ENCODE measurements at places on chromosomes 2 and 18. TPM values are rescaled to one million over a fixed set of nuclear protein-coding genes. Genes with fewer than 3 reads are reported as not detected.
A peak's percentile ranks its signal among the peaks of the same experiment; 100 is the strongest.

The PJVK gene
- polyA plus RNA-seq, result 11.6 TPM

The MYO1B gene
- 6.9 TPM for polyA plus RNA-seq

The CNDP2 gene
- 52.4 TPM for polyA plus RNA-seq

The SP140L gene
- 22.4 TPM for polyA plus RNA-seq

The UGT1A3 gene
- not detected for polyA plus RNA-seq

The EML6 gene
- polyA plus RNA-seq, result 10.9 TPM

The ACTG2 gene
- polyA plus RNA-seq, result 94.0 TPM

The GKN1 gene
- 2.9 TPM for polyA plus RNA-seq

The OXER1 gene
- 11.2 TPM for polyA plus RNA-seq

The SLC40A1 gene
- 154 TPM for polyA plus RNA-seq

The AMER3 gene
- 1.2 TPM for polyA plus RNA-seq

- no peak for DNase-seq
These were observed 57.2 kb upstream of the SPOPL start for GRCh38 chr2:138444411-138444810.

- DNase-seq, result no peak
These were observed 4.4 kb downstream of the CAPN14 start for GRCh38 chr2:31212659-31213600.

DNA sequence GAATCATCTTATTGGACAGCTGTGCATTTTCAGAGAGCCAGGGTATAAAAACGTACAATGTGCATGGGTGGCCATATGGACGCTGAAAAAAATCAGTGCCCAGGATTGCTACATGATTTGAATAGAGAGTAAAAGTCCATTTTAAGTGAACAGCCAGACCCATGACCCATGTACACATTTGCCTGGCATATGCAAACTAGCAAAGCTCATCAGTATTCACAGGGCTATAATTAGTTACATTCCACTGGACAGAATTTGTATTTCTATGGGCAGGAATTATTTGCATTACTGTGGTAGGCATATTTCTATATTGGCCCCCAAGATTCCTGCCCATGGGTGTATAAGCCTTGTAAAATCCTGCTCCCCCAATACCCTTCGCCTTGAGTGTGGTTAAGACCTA lies 78.8 kb downstream of the PTH2R start:
- DNase-seq, result no peak

- DNase-seq, result no peak
These were observed 9.7 kb upstream of the CIB4 start for GRCh38 chr2:26650713-26651469.

DNA sequence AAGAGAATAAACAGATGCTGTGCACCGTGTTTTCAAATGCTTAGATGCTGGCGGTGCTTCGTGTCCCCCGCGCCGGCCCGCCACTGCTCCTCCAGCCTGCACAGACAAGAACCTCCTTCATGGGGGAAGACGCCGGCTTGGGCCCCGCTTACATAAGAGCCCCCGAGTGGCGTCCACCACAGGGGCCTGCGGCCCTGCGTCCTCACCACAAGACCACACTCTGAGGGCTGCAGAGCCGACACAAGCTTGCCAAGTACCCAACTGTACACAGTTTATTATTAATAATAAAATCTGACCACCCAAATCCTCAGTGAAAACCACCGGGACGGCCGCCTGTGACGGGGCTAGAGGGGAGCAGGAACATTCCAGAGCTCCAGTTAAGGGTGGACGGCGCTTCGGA lies 232.2 kb downstream of the HDAC4 start:
- DNase-seq, result peak; percentile 50

DNA sequence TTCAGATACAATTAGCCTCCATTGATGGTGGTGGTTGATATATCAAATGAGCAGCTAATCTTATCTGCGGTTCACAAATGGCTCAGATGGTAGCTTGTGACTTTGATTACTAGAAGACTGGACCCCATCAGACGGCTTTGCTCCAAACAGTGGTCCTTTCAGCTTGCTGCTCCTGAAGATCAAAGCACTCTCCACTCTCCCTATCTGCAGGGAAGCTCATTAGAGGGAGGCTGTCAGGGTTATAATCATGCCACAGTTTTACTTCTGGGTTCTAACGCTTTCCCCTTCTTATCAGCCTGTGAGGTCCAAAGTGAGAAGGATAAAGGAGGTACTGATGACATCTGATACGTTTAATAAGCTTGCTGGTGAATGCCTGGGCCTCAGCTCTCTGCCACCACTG lies 247.1 kb upstream of the NT5C1B start:
- no peak for DNase-seq

DNA sequence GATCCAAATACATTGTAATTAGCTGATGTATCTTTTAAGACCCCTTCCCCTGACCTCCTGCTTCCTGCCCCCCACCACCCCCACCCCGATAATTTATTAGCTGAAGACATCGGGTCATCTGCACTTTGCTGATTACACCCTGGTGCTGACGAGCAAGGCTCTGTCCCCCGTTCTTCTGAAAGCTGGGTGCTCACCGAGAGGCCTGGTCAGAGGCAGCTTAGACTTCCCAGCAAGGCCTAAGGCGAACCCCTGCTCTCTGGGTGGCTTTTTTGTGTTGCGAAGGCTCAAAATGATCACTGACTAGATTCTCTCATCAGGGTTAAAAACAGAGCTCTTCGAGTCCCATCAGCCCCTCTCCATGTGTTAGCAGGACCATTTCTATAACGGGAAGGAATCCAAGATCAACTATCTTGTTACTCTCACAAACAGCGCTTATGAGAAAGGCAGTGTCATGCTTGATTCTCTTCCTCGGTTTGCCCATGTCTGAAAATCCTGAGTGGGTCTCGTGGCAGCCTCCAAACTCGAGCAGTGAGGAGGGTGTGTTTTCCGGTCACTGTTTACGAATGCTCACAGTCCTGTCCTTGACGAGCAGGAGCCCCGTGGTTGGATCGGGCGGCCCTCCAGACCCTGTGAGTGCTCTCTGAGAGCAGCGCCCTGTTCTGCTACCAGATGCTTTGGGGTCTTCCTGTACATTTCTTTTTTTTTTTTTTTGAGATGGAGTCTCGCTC lies 201.6 kb downstream of the HDAC4 start:
- peak; percentile 80 for DNase-seq

DNA sequence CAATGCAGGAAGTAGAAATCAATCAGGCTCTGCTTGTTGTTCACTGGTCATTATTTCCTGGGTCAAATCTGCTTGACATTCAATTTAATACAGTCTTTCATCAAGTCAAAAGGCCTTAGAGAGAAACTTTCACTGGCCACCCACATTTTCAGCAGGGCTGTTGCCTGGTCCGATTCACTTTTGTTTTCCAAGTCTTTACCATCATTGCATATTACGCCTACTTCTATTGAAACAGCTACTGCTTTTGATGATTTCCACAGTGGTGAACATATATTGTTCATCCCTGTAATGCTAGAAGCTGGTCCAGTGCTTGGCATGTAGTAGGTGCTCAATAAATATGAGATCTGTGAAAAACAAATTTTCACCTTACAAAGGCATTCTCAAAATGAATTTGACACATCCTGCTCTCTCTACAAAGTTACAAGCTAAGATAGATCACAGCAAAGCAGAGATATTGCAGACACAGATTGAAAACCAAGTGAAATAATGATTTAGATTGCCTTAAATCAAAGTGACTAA lies 600.1 kb downstream of the ARHGAP15 start:
- no peak for DNase-seq

DNA sequence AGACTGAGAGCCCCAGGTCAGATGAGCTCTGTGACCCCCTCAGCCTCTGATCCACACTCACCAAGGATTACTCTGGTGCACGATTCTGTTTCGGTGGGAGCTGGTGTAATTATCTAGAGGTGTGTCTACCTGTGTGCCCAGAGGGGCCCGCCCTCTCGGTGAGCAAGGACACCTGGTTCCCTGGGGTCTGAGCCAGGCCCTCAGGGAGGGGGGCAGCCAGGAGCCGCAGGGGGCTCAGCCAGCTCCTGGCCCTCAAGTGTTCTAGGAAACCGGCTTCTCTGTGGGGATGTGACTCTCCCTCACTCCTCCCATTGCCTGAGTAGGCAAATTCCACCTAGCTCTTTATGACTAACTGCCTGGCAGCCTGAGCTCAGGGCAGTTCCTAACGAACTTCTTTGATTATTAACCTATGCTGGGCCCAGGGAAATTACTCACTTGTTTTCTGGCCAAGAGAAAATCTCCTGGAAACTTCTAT lies 17.4 kb downstream of the AGAP1 start:
- DNase-seq, result no peak

DNA sequence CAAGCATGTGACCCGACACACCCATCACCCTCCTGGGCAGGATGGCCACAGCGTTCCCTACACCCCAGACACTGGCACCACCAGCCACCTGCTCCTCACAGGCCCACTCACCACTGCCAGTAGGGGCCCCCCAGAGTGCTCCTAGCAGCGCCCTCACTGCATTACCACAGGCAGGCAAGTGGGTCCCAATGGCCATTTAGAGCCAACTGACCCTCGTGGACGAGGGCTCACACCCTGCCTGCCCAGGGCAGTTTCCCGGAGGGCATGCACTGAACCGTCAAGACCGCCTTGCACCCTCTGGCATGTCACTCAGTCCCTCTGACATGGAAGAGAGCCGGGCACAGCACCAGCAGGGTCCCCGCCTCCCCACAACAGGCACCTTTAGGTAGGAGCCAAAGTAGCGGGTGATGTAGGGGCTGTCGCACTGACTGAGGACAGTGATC lies 7.3 kb downstream of the STK25 start:
- no peak for DNase-seq

DNA sequence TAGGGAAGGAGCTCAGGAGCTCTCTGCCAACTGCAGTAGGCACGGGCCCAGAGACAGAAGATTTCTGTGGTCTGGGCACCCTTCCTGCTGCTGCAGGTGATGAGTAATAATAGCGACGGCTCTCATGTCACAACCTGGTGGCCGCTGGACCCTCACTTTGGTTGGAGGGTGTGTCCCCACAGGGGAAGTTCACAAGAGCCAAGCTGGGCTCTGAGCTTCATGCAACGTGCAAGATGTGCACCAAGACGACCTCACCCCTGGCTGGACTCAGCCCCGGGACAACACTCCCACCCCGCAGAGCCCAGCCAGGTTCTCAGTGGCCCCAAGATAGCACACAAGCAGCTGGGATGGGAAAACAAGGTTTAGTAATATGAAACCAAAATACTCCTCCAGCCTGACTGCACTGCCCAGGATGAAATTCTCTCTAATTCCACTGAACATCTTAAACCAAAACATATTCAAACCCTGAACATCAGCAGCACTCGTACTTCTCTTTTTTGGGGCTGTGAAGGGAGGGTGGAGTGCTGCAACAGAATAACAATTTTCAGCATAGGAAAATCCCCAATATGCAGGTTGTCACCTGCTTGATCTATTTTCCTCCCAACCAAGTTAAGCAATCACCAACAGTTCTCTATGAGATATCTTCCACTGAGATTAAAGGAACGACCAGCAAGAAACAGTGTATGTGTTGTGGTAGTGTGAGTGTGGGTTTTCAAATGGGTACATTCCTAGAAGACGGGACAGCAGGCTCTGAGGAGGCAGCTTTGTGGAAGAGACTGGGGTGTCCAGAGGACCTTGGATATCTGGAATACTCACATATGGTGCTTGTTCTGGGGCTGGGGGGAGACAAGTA lies 26.5 kb downstream of the BCL2 start:
- DNase-seq, result no peak

DNA sequence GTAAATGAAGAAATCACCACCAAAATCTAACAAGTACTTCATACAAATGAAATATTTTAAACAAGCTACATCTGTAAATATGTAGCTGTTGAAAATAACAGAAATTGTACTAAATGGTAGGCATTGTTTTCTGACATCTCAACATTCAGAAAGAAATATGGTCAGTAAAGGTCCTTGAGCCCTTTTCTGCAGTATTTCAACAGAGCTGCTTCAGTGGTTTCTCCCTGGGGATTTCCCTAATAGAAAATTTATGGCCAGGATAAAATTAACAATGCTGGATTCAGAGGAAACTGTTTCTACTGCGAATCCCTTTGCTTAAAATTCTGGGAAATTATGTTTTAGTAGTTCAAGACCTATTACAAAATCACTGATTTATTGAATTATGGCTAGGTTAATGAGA lies 256.6 kb downstream of the PIEZO2 start:
- no peak for DNase-seq

DNA sequence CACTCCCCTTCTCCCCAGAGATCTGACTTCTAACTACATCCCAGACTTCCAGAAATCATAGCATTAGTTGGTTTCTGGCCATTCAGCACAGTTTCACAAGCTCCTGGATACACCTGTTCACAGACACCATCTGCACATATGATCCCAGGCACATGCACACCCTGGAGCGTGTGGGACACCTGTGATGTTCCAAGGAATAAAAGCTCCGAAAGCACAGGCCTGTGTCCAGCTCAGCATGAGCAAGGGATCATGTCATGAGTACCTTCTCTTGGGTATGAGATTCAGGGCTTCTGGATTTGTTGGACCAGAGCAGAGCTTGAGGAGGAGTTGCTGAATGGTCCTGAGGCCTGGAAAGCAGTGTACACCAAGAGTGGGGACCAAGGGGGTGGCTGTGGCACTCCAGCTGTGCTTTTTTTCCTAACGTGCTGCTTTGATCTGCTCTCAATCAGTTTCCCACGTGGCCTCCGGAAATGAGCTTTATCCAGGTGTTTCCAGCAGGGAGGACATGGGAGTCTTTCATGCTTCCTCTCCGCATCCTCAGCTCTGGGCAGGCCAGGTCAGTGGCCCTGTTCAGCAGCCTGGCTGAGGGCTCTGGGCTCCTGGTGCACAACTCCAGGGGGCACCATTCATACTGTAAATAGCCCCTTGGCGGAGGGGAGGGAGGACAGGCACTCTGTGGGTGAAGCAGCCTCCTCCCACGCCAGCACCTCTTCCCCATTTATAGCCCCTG lies 1.8 kb downstream of the DYSF start:
- no peak for DNase-seq

DNA sequence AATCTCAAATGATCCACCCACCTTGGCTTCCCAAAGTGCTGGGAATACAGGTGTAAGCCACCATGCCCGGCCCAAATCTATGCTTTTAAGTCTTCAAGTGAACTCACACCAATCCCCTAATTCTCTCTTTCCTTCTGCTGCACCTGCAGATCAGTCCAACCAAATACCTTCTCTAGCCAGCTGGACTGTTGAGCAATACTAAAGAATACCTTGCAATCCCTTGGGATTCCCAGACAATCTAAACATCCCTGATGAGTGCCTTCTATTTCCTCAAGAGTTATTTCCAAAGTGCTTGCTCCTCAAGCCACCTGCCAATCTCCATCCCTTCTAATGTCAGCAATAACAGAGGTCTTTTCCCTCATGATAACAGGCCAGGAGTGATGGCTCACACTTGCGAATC lies 48.6 kb downstream of the SF3B1 start:
- no peak for DNase-seq

DNA sequence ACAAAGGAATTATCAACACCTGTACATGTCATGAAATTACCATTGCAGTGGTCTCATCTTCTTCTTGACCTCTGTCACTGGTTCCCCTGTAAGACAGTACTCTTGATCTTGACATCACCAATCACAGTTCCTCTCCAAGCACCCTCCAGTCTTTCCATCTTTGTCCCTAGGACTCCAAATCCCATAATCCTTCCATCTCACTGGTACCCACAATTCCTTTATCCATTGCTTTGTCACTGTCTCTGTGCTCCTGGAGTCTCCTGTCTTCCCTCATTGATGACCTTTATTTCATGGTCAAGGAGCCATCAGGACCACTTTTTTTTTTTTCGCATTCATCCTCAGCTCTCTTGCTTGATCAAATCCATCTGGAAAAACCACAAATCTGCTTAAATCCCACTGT lies 56.7 kb downstream of the COL4A3 start:
- DNase-seq, result no peak
